Cerebellar nuclear complex (tissue), 1 donor: ENCODE measurements at places on chromosomes 1 and 21.

GRCh38 chr21:34936883-34937563 lies 112.1 kb downstream of the RUNX1 start:
- no peak for DNase-seq

DNA sequence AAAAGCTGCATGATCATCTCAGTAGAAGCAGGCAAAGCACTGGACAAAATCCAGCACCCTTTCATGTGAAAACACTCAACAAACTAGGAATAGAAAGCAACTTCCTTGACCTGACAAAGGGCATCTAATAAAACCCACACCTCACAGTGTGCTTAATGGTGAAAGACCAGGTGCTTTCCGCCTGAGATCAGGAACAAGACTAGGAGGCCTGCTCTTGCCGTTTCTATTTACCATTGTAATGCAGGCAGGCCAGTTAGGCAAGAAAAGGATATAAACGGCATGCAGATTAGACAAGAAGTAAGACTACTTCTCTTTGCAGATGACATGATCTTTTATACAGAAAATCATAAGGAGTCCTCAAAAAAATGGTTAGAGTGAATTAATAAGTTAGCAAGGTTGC lies 37.2 kb downstream of the SLC37A1 start:
- DNase-seq: no peak

DNA sequence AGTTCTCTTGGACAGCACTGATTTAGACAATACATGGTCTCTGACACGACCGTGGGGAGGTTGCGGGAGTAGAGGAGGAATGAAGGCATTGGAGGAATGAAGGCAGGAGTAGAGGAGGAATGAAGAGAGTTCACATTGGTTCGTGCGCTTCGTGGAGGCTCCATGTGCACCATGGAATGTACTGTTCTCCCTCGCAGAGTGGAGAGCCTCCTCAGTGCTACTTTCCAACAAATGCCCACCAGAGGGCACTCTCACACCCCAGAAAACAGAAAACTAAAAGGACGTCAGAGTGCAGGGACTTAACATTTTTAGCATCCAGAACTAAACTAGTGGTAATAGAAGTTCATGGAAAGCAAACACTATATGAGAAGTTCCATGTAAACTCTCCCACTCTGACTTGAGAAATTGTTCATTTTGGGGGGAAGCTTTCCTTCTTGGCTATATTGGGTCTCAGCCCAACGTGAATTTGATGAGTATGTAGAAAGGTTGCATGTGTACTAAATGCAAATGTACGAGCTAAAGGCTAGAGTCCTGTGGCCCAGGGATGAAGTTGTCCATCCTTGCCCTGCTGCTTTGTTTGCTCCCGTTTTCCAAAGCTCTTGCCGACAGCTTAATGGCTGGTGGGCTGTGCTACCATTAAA lies 211.6 kb downstream of the LMX1A start:
- no peak for DNase-seq

DNA sequence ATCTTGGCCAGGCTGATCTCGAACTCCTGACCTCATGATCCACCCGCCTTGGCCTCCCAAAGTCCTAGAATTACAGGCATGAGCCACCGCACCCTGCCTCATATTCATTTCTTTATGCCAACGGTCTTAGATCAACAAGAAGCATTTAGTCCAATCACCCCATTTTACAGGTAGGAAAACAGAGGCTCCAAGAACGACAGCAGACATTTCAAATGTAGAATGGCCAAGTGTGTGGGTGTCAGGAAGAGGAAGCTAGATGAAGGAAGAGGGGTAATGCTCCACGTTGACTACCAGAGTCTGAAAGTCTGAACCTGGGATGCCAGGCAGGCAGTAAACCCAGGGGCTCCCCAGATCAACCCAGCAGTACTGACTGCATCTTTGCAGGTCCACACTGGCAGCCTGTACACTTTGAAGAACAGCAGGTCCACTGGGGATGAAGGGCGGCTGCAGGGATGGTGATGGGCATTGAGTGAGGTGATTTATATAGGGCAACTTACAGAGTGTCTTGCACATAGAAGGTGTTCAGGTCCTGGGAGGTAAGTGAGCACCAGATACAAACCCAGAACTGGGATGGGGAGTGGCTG lies 120.2 kb downstream of the EPHB2 start:
- DNase-seq: no peak

DNA sequence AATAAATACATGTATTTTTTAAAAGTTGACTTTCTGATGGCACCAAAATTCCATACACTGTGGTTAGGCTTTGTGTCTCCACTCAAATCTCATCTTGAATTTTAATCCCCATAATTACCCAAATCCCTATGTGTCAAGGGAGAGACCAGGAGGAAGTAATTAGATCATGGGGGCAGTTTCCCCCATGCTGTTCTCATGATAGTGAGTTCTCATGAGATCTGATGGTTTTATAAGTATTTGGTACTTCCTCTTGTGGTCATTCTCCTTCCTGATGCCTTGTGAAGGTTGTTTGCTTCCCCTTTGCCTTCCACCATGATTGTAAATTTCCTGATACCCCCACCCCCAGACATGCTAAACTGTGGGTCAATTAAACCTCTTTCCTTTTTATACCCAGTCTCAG lies 1218.4 kb upstream of the PRMT6 start:
- DNase-seq: no peak

- no peak for DNase-seq
Measured at GRCh38 chr1:185720633-185721272, 13.4 kb upstream of the HMCN1 start.
